Smooth muscle cell of the brain vasculature (primary cell): ENCODE measurements at places on chromosomes 16 and 17.

DNA sequence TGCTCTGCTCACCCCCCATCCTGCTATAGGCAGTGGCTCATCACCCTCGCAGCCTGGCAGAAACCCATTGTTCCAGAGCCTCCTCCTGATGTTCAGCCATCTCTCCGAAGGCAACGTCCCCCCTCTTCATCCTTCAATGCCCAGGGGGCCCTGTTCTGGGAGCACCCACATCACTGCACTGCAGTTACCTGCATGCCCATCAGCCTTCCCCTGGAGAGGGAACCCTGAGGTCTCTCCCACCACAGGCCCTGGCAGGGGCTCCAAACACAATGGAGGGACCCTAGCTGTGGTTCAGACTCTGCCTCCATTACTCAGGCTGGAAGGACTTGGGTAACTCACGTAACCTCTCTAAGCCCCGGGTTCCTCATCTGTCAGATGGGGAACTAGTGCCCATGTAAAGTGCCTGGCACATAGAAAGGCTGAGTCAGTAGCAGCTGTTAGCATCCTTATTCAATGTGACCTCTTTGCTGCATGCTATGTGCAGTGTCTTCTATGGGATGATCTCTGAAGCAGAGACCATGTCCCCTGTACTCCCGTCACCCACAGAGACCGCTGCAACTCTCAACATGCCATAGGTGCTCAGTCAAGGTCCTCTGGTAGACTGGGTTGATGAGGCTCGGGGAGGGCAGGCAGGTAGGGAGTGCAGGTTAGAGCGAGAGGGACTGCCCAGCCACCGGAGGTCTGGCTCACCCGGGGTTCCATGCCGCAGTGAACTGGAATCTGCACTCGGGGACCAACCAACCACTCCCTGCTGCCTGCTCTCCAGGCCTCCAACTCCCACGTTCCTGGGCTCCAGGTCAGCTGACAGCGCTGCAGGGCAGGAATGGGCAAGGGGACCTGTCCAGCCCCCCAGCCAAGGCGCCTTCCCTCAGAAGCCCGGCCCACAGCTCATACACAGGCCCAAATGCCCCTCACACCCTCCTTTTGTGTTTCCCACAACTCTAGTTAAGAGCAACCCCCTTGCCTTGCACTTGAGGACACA is 233.2 kb downstream of the ZNF423 start:
- DNase-seq: no peak

DNA sequence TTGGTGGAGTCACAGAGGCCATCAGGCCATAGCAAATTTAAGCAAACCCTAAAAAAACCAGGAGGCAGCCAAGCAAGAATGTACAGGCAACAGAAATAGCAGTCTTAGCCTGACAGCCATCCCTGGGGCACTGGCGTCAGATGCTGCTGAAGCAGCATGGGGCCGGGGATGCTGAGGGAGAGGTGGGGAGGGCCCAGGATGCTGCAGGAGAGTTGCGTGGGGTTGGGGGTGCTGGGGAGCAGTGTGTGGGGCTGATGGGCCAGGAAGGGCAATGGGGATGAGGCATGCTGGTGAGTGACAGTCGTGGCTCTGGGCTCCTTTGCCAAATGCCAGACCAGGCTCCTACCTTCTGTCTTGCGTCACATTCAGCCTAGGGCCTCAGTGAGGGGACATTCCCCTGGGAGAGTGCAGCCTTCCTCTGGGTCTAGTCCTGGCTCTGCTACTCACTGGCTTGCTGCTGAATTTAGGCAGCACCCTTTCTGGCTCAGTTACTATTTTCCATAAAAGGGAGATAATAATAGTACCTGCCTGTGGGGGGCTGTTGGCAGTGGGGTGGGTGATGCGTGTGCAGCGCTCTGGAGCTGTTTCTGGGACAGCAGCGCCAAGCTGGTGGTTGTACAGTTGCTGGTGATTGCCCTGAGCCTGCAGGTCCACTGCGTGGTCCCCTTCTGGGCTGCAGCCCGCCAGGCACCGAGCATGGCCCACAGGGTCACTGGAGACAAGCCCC is 88.1 kb downstream of the AMFR start:
- no peak for DNase-seq

GRCh38 chr17:27862840-27863239 is 30.3 kb downstream of the LYRM9 start:
- no peak for DNase-seq

GRCh38 chr17:10276436-10276835 is 78.0 kb upstream of the GAS7 start:
- DNase-seq: no peak

DNA sequence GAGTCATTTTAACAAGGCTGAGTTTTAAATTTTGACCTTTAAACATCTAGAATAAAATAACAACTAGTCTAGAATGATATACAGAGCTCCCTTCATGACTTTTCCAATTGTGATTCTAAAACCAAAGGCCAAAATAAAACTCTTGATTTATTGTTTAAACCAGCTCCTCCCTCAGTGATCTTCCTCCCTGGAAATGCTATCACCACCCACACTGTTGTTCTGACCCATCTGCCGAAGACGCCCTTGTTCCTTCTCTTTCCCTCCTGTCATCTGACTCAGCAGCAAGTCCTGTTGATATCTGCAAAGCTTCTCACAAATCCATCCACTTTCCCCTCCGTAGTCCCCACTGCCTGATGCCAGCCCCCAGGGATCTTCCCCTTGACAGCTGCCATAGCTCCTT is 231.6 kb upstream of the DYNLRB2 start:
- DNase-seq: no peak

DNA sequence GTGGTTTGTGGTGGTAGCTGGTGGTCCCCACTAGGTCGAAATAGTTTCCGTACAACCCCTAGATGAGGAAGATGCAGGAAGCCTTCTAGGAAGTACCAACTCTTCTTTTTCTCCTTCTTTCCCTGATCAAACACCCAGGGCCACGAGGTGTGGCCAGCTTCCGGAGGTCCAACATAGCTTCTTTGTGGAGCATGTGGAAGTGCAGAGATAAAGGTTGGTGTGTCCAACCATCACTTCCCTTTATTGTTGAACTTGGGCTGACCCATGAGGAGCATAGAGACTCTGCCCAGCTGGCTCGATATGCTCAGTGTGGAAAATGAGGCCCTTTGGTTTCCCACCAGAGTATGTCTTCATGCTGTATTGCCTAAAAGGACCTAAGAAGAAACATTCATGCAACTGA is 6.3 kb upstream of the RGS9 start:
- DNase-seq: no peak

DNA sequence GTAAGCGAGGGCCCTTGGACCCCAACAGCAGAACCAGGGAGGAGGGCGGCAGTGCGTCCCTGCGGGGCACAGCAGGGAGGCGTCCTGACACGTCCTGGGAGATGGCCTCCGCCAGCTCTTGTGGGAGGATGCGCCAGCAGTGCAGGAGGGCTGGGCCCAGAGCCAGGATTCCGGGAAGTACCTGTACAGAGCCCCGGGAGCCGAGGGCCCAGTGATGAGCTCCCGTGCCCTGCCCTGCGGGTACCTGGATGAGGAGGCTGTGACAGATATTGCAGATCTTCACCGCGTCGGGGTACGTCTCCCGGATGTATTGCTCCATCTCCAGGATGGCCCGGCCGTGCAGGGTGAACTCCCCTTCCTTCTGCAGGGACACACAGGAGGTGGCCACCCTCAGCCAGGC is 23.1 kb downstream of the KDM8 start:
- DNase-seq: no peak

DNA sequence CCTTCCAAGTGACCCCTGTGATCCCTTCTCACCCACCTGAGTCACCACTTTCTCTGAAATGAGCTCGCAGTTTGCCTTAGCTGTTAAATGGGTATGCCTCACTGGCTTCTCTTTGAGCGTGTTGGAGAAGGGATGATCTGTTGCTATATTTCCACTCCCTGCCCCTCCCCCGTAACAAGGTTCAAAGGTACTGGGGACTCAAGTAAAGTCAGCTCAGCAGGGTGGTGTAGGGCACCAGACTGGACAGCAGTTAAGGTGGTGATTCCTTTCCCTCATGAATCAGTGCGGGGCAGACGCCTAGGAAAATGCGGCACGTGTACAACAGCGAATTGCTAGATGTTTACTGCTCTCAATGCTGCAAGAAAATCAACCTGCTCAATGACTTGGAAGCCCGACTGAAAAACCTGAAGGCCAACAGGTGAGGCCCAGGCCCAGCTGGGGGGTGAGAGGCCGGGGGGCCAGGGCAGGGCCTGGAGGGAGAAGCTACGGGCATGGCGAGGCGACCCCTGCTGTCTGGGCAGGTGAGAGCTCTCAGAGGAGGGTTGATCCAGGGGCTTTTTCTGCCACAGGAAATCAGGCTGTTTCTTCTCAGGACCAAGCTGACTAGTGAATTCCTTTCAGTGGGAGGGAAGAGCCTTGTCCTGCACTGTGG is 130.3 kb downstream of the RAB11FIP4 start:
- DNase-seq: no peak

GRCh38 chr17:29596811-29597210 is 3.9 kb downstream of the ANKRD13B start:
- DNase-seq: no peak

GRCh38 chr17:67546578-67547527 is 169.8 kb downstream of the PITPNC1 start:
- DNase-seq: no peak

DNA sequence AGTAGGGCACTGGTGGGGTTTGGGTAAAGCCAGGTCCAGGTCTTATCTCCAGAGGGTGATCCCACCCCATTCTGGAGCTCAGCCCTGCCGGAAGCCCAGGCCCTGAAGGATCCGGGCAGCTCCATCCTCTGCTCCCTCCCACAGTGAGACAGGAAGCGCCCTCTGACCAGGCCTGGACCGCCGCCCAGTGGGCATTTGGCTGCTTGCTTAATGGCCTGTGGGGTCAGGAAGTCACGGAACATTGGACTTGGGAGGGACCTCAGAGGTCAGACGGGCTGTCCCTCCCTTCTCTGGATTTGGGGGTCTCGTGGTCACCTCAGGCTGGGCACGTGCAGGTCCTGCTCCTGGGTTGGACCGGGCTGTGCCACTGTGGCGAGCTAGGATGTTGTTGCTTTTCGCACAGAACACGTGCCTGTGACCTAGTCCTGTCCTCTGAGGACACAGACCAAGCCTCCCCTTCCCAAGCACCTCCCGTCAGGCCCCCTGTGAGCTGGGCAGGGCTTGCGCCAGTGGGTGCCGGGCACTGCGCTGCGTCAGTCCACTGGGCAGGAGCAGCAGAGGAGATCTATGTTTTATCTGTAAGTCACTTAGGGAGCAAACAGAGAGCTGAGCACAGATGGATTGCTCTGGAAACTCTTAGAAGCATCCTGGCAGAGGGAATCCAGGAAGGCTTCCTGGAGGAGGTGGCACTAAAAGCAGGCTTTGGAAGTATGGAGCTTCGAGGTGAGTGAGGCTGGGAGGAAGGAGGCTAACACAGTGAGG is 49.4 kb upstream of the GSE1 start:
- no peak for DNase-seq

- no peak for DNase-seq
These were observed 709 bp upstream of the ENO3 start for GRCh38 chr17:4950075-4950745.

GRCh38 chr17:81143200-81143527 is 22.1 kb upstream of the PVALEF start:
- DNase-seq: no peak

GRCh38 chr16:79716645-79717332 is 116.3 kb upstream of the MAF start:
- DNase-seq: no peak
